Fibroblast of the aortic adventitia (primary cell): ENCODE measurements at places on chromosomes 1 and 21. TPM values are rescaled to one million over a fixed set of nuclear protein-coding genes. Genes with fewer than 3 reads are reported as not detected.

GRCh38 chr1:25030674-25031589, 100.9 kb upstream of the RUNX3 start:
- DNase-seq: no peak

- peak; percentile 60 for DNase-seq
Observed at GRCh38 chr1:78081980-78082860, 36.5 kb downstream of the GIPC2 start.

DNA sequence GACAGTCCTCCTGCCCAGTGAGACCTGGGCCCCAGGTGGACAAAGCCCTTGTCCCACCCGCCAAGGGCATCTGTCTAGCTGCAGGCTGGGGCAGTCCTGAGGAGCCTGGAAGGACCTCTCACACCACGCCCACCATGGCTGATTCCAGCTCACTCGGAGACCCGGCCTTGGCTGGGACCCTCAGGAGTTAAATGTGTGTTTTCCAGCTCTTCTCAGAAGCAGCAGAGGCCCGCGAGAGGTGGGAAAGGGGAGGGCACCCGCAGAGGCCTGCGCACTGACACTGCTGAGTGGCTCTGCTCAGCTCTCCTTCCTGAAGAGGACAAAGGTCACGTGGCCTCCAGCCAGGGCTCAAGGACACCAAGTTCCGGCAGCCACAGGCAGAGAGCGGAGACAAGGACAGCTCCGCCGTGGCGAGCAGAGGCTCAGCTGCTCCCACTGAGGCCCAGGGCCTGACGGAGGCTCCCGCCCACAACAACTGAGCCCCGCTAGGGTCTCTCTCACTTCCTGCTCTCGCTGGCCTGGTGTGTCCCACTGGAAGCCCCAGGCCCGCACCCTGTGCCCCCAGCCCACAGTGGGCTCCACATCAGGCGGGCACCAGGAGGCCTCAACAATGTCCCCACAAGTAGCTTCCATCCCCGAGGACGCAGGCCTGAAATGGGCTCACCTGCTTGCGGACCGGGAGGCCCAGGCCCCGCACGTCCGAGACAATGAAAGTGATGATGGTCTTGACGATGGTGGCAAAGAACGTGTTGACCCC, 16.9 kb downstream of the SLC19A1 start:
- DNase-seq: no peak

DNA sequence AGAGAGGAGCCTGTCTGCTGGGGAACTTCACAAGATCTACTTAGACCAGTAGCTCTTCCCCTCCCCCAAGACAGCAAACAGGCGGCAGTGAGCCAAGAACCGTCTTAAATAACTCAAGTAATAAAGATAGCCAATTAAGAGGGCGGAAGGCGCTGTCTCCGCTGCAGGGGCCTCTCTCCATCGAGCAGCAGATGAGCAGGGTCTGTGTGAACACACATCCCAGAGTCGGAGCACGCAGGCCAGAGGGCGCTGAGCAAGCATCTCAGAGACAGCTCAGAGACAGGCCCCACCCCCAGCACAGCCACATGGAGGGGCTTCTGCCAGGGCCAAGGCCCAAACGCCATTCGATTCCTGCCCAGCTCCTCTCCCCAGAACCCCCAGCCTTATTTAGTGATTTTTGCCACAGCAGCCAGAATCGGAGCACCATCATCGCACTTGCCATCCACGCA, 11.1 kb downstream of the IFFO2 start:
- DNase-seq: no peak

DNA sequence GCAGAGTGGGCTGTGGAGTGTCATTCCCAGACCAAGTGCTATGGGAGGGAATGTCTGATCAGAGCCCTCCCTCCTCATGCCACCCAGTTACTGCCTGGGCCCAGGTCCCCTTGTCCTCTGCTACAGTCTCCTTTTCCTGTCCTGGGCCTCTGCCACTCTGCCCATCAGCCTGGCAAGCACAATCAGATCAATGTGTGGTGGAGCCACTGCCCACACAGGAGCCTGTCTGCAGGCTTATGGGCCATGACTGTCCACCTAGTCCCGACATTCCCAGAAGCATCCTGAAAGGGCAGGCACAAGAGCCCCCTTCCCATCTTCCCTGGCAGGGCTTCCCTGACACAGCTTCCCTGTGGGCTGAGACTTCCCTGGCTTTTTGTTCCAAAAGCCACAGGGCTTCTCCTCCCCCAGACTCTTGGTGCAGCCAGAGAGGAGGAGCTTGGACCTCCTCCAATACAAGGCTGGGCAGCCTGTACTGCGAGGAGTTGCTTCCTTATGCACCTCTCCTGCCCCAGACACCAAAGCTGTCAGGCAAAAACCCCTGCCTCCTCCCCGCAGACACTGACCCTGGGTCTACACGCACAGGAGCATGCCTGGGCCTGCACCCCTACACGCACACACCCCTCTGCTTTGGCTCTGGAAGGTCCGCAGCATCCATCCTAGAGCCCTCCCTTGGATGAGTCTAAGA, 29.2 kb upstream of the CNTN2 start:
- peak; percentile 57 for DNase-seq

DNA sequence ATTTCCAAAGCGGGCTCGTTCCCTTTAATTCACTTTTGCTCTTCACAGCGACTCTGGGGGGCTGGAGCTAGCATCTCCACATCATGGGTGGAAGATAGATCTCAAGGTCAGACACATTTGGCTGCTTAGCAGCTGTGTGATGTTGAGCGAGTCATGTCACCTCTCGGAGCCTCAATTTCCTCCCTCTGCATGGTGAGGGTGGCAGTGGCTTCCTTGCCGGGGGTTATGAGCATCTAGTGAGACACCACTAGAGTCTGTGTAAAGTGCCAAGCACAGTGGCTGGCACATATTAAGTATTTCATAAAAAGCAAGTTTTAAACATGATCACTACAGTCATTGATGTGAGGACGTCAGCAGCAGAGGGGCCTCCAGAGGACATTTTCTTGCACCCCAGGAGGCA, 16.9 kb upstream of the ECE1 start:
- no peak for DNase-seq

DNA sequence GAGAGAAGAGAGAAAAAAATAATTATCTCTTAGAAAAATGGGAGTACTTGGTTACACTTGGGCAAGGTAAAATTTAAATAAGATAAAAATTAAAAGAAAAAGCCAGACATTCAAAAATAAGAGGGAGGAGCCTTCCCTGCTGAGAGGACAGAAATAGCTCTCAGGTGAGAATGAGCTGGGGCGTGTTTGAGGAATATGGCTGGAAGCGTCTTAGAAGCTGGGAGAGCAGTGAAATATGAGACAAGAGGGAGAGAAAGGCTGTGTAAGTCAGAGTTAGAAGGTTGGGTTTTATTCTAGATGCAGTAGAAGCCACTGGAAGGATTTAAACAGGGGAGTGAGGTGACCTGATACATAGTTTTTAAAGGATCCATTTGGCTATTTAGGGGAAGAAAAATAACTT, 154.2 kb upstream of the L1TD1 start:
- DNase-seq: no peak

- no peak for DNase-seq
Observed at GRCh38 chr1:14724678-14725077, 126.2 kb downstream of the KAZN start.

GRCh38 chr1:168643152-168643551, 66.7 kb downstream of the XCL1 start:
- peak; percentile 90 for DNase-seq

GRCh38 chr1:225881081-225881958, 860 bp downstream of the TMEM63A start:
- no peak for DNase-seq

GRCh38 chr1:167648978-167649744, 19.1 kb downstream of the RCSD1 start:
- DNase-seq: no peak

DNA sequence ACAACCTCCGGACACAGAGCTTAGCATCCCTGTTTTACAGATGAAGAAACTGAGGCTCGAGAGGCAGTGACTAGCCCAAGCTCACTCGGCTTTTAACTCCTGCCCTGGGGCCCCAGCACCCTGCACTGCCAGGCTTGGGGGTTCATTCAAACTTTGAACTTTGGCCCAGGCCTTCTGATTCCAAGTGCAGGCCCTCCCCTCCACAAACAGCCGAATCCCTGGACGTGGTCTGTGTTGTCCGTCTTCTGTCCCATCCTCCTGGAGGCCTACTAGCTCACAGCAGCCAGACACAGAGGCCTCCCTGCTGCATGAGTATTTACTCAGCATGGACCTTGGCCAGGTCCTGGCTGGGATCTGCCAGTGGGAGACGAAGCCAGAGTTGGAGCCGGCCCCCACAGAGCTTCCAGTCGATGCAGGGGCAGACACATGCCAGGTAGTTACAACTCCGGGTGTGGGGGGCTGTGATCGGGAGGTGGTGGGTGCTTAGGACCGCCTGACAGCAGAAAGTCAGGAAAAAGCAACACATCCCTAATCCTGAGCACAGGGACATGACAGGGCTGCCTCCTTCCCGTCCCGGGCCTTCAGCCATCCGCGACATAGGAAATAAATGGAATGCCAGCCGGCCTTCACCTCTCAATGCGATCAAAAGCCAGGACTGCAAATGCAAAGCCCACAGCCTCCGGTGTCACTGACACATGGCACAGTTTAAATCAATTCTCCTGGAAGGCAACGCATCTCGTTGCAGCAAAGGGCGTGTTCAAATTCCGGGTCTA, 7.4 kb downstream of the IFFO2 start:
- DNase-seq: peak; percentile 81

GRCh38 chr1:164765992-164766720, 207.2 kb downstream of the PBX1 start:
- DNase-seq: peak; percentile 43

GRCh38 chr1:225880636-225881035, 1.5 kb downstream of the TMEM63A start:
- no peak for DNase-seq

GRCh38 chr1:210428696-210429095, 100.0 kb downstream of the HHAT start:
- no peak for DNase-seq

DNA sequence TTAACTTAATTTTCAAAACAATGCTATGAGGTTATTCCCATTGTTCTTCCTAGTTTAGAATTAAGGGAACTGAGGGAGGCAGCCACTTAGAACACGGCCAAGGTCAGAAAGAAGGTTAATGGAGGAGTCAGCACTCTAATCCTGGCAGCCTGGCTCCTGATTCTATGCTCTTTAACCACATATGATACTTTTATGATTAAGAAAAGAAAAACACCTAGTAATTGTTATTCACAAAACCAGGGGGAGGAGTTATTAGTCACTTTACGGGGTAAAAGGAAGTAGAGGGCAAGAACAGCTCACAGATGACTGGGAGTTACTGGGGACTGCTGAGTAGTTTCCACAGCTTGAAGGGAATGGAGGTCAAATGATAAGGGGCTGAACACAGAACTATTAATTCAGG, 38.6 kb downstream of the GADD45A start:
- peak; percentile 63 for DNase-seq

DNA sequence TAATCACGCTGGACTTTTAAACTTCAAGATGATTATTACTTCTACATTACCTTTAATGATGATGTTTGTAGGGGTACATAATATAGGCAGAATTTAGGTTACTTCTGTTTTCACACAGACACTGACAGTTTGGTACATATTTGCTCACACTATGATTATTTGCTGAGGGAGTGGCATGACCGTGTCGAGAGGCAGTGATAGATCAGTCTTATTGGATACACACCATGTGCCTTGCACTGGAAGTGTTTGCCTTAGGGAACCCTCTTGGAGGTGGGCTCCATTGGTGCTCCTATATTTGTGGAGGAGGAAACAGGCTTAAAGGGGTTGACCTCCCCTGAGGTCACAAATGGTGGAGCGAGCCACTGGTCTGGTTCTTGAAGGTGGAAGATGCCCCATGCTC, 132.1 kb downstream of the PRDM2 start:
- no peak for DNase-seq

GRCh38 chr21:27647921-27648320, 681.0 kb upstream of the ADAMTS5 start:
- DNase-seq: peak; percentile 11

DNA sequence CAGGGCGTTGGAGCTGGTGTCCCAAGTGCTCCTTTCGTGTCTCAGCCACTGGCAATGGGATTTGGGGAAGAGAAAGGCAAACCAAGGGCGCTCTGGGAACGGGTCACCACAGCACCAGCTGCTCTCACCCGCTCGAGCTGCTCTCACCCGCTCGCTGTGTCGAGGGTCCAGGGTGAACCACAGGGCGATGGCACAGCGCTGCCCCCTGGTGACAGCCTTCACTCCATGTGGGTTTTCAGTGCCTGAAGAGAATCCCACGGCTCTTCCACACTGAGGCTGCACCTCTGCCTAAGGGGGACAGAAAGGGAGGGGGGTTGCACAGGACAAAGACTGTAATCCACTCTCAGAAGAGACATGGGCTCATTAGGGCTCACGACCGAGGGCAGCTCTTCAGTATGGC, 7.1 kb upstream of the CLDN19 start:
- peak; percentile 13 for DNase-seq

DNA sequence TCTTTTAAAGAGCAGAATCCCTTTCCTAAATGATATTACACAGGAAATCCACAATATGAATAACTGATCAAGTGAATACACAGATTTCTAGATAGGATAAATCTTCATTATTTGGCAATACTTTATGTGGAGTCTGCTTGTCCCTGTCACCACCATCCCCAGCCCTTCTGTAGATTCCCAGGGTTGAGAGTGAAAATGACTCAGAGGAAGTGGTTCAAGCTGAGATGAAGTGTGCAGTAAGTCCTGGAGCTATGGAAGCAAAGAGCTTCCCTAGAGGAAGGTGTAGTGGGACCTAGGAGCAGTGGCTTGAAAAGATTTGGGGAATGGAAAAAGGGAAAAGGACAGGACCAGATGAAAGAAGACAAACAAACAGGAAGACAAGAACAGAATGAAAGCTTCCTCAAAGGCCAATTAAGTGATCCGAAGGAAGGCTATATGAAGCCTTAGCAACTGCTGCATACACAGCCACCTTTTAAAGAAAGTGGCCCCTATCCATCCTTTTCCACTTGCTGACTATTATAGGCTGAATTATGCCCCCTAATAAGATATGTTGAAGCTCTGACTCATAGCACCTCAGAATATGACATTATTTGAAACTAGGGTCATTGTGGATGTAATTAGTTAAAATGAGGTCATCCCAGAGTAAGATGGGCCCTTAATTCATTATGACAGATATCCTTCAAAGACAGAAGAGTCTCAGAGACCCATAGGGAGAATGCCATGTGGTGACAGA, 96.5 kb upstream of the CAMK1G start:
- DNase-seq: no peak

- DNase-seq: no peak
Observed at GRCh38 chr1:246876431-246876830, 55.3 kb downstream of the AHCTF1 start.

GRCh38 chr21:46127239-46128105, 27.9 kb downstream of the FTCD start:
- DNase-seq: no peak

PM20D1 gene
- total RNA-seq: not detected in 2 replicates

GPR25 gene
- total RNA-seq: not detected in 2 replicates

RHOU gene
- total RNA-seq: 4.2 and 38.3 TPM in 2 replicates

SFT2D2 gene
- total RNA-seq: 46.0 and 72.8 TPM in 2 replicates

CD101 gene
- total RNA-seq: 0.09 and 0.41 TPM in 2 replicates

EPHB2 gene
- 3.8 and 24.9 TPM in 2 replicates for total RNA-seq

KLHL17 gene
- 1.8 and 5.0 TPM in 2 replicates for total RNA-seq

TNFRSF4 gene
- total RNA-seq: 0.65 TPM in 1 of 2 replicates, not detected in the other

VANGL2 gene
- not detected in 2 replicates for total RNA-seq

LMX1A gene
- not detected in 2 replicates for total RNA-seq

BGLAP gene
- 0.18 TPM in 1 of 2 replicates, not detected in the other for total RNA-seq

HLX gene
- total RNA-seq: 4.1 and 25.4 TPM in 2 replicates
